ENCODE measurements at places on chromosomes 6 and 20.

DNA sequence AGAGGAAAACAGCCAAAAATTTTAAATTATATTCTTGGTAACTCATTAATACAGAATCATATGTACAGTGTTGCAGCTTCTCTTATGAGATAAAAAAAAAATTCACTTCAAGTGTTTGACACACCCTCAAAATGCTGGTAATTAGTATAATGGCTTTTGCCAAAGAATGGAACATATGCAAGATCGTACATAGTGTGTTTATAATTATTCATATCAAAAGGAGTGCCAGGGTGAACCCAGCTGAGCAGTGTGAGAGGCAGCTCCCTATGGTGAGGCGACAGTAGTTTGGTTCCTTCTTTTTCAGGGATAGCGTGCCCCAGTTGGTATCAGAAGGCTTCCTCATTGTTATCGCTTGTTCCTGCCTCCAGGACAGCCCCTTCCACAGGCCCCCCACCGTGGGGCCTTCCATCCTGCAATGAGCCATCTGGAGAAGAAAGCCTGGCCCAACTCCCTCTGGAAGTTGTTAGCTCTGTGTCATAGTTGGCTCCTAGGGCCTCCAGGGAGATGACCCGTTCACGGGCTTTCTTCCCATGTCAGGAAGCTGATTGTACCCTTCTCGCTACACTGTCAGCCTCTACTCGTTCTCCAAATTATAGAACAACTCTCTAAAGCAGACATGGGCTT is 150.7 kb downstream of the FRK start:
- no peak for DNase-seq

- DNase-seq = no peak
Observed at GRCh38 chr6:125884634-125885371, 71.8 kb upstream of the HINT3 start.

GRCh38 chr20:21183722-21184121 is 57.8 kb downstream of the KIZ start:
- no peak for DNase-seq

GRCh38 chr20:4252005-4252404 is 236.6 kb upstream of the RNF24 start:
- no peak for DNase-seq

DNA sequence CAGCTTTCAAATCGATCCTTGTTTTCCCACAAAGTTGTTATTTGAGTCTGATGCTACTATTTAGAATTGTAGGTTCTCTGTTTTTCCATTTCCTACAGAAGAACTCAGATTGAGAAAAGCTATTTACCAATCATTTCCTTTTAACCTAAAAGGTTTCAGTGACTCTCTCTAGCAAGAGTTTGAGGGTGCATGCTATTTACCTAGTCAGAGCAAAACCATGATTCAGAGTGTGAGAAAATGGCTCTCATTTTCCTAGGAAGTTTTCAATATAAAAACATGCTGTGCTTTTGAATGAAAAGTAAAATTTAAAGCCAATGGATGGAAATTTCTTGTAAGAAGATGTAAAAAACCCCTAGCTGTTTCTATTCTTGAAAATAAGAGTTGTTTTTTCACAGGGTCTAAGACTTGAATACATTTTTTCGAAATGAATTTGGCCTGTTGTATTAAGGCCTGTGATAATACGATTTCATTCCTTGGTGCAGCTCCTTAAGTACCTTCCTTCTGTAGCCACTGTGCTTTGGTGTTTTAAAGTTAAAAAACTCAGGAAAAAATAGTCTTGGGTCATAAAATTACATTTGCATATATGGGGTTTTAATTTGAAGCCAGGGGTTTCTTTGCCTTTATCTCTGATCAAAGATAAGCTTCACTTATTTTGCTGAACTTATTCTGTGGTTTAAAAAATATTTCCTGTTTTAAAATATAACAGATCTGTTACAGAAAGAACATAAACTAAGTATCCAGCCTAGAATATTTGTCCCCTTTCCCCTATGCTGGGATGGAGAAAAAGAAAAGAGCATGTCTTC is 18.0 kb upstream of the RSPH3 start:
- no peak for DNase-seq

DNA sequence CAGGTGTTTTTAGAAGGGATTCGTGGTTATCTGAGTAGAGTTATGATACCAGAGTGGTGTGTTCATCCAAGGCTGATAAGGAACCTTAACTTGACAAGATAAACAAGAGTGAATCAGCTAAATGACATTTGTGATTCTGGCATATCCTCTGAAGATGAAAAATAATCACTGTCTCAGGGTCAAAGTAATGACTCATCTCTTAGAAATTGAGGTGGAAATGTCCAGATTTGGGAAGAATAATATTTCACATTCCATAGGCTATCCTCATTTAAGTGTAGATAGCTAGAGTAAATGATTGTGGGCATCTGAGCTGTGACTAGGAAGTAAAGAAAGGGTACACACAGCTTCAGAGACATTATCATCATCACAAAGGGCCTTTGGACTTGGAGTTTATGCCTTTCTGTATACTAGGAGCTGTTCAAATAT is 255.7 kb downstream of the GJA1 start:
- no peak for DNase-seq

DNA sequence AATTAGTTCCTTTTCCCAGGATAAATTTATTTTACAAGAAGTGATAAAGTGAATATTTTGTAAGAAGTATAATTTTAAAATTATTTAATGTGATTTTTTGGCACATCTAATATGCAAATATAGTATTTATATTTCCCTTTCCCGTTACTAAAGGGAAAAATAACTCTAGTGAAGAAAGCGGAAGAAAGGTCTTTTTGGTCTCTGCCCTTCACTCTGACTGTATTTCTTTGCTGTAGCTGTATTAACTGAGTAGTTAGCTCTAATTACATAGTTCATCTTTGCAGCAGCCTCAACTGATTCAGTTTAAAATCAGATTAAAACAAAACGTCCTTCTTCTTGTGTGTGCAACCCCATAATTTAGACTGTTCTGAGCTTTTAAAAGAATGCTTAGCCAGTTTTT is 57.4 kb upstream of the RNF144B start:
- DNase-seq = no peak

GRCh38 chr20:25623225-25623735 is 534 bp downstream of the NANP start:
- DNase-seq = no peak

- DNase-seq = no peak
Observed at GRCh38 chr6:90202156-90202555, 94.5 kb downstream of the BACH2 start.

DNA sequence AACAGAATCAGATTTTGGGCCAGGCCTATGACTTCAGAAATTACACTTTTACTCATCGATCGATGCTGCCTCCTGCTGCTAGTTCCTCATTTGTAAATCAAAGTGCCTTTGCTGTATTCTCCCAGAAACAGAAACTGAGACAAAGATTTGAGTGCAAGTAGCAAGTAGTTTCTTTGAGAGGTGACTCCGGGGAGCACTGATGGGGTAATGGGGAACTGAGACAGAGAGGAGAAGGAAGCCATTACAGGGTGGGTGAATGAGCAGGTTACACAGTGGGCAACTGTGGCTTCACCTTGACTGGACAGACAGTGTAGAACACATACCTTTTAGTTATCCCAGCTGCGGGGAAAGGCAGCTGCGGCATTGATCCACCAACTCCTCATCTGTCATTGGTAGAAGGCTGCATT is 9.7 kb upstream of the CD40 start:
- no peak for DNase-seq

DNA sequence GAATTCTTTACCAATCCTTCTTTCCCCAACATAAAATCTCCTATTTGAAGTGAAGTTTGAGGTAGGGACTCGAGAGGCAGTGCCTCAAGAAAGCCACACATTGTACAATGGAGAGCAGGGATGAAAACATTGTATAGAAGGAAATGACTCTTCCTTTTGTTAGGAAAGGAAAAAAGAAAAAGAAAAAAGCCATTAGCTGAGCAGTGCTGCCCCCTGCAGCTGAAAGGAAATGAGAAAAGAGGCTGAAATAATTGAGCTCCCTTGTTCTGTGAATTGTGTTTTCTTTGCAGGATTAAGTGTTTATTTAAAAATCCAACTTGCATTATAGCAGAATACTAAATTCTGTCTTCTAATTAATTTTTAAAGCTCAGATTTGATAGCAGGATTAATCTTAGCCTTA is 162.9 kb upstream of the SASH1 start:
- DNase-seq = no peak

GRCh38 chr6:167393731-167394130 is 68.8 kb downstream of the TTLL2 start:
- no peak for DNase-seq

DNA sequence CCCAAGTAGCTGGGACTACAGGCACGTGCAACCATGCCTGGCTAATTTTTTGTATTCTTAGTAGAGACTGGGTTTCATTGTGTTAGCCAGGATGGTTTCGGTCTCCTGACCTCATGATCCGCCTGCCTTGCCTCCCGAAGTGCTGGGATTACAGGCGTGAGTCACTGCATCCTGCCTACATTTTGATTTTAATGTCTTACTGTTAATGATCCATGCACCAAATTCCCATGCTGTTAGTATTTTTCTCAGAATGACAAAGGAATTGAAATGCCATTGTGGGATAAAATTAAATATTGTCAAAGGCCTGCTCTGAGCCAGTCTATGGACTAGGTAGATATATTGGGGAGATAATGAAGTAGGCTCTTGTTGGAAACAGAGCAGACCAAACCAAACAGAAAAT is 28.2 kb downstream of the CBFA2T2 start:
- no peak for DNase-seq

DNA sequence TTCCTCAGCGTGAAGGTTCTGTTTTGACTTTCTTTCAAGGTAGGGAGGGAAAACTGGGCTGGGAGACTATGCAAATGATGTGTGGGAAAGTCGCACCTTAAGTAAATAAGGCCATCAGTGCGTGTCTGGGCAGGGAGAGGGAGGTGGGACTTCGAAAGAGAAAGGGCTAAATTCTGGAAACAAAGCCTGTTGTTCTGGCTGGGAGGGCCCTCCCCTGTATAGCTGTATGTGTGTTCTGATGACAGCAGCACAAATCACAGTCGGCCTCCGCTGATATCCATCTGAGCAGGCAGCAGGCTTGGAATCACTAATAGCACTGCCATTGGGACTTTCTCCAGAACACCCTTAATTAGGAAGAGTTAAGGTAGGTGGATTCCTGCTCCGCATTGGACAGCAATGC is 19.2 kb downstream of the JAG1 start:
- no peak for DNase-seq

DNA sequence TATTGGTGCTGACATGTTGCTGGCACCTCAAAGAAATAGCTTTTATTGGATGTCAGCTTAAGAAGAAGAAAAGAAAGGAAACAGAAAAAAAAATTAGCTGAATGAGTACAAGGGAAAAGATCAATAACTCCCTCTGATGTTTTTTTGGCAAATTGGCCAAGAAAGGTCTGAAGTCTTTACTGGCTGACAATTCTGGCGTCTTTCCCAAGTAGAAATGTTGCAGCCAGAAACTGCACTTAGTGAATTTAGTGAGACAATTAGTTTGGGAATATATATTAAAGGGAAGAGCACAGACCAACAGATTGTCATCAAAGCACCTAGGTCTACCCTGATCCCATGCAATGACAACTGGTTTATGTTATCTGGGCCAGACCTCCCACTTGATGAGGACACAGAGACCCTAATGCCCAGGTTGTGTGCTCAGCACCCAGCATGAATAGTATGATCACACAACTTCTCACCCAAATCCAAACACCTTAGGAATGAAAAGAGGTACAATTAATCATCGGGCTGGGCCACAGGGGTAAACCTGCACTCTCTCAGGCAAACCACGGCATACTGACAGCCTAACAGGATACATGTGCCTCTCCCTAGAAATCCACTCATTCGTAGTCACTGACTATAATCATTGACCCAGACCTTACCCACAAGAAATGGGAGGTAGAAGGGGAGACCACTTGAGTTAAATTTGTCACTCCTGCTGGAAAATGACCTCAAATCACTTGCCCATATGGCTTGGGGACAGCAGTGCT is 612.3 kb upstream of the ARID1B start:
- no peak for DNase-seq

DNA sequence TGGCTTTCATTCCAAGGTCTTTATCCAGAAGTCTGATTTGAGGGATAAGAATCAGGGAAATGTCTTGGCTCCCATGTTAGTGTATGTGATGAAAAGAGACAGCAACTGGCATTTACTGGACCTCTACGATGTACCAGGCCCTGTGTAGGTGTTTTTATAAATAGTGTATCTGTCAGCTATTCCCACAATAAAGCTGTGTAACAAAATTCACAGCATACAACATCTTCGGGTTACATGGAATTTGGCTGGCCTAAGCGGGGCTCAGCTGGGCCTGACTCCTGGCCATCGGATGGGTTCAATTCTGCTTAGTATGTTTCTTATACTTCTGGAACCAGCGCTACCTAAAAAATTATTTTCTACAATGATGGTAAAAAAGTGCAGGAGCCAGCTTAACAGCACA is 128.2 kb downstream of the SNX5 start:
- no peak for DNase-seq

- DNase-seq = no peak
Observed at GRCh38 chr6:131073577-131073976, 10.5 kb upstream of the EPB41L2 start.

DNA sequence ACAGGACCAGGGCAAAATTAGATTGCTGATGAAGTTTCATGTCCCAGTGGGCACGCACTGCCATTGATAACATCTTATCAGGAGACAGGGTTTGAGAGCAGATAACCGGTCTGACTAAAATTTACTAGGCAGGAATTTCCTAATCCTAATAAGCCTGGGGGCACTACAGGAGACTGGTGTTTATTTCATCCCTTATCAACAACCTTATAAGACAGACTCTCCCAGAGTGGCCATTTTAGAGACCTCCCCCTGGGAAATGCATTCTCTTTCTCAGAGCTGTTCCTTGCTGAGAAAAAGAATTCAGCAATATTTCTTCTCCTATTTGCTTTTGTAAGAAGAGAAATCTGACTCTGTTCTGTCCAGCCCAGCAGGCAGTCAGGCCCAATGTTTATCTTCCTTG is 423.4 kb upstream of the IMPG1 start:
- no peak for DNase-seq

DNA sequence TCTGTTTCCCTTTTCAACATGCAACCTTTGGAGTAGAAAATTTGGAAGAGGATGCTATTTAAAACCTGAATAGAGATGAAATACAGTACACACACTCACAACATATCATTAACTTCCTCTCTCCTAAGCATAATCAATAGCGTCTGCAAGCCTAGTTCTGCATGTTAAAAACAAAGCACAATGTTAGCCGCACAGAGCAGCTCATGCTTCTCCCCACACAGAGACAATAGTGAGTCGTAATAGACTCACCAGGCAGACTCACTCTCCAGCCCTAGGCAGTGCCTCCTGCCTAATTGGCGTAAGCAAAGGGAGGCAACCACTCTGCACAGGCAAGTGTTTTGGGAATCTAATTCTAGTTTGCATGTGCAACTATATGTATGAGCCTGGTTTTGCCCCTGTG is 45.8 kb upstream of the ARID1B start:
- no peak for DNase-seq

DNA sequence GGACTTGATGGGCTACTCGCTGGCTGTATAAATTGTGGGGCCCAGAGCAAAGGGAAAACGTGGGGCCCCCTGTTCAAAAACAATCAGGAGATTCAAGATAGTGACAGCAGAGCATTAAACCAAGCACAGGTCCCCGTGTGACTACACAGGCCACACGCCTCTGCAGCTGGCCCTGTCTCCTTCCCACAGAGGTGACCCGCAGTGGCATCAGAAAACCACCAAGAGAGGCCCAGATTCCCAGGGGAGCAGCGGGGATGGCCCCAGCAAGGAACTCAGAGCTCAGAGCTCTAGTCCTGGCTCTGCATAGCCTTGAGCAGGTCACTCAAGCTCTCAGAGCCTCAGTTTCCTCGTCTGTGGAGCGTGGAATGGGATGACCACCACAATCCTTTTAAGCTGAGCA is 57.6 kb downstream of the CPNE5 start:
- no peak for DNase-seq
